ENCODE measurements at places on chromosomes 4 and X.

DNA sequence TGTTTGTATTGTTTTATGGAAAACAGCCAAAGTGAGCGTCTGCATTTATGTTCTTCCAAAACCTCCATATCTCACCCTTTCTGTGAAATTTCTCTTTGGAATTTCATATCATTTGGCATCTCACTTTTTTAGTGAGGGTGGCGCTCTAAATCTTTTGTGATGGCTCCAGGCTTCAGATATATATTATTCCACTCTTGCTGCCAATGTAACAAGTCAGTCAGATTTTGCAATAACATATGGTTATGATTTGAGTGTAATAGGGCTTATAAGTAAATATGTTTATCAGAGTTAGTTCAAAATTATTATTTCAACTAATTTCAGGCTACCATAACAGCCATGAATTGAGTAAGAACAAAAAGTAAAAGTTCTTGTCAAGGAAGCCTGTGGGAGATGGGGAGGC, 314.7 kb downstream of the PDGFC start:
- DNase-seq: no peak

- DNase-seq: no peak
These were observed 61.0 kb downstream of the HPRT1 start for GRCh38 chrX:134520860-134521390.

- DNase-seq: no peak
These were observed 17.0 kb upstream of the MAGED1 start for GRCh38 chrX:51876441-51876840.

- no peak for DNase-seq
These were observed 216.2 kb downstream of the CEP135 start for GRCh38 chr4:56164907-56165306.

GRCh38 chrX:116873671-116874070, 410.9 kb upstream of the CT83 start:
- DNase-seq: no peak

GRCh38 chr4:91113130-91113706, 986.0 kb downstream of the CCSER1 start:
- no peak for DNase-seq

DNA sequence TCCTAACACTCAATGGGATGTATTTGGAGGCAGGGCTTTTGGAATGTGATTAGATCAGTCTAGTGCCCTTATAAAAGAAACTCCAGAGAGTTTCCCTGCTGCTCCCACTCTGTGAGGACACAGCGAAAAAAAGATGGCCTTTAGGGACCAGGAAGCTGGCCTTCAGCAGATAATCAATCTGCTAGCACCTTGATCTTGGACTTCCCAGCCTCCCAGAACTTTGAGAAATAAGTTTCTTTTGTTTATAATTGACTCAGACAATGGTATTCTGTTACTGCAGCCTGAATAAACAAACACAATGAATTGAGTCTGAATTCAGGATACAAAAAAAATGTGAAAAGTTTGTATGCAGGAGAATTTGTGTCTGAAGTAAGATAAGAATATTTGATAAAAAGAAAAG, 842.1 kb downstream of the FSTL5 start:
- no peak for DNase-seq

GRCh38 chrX:24099394-24099793, 44.6 kb downstream of the EIF2S3 start:
- no peak for DNase-seq

DNA sequence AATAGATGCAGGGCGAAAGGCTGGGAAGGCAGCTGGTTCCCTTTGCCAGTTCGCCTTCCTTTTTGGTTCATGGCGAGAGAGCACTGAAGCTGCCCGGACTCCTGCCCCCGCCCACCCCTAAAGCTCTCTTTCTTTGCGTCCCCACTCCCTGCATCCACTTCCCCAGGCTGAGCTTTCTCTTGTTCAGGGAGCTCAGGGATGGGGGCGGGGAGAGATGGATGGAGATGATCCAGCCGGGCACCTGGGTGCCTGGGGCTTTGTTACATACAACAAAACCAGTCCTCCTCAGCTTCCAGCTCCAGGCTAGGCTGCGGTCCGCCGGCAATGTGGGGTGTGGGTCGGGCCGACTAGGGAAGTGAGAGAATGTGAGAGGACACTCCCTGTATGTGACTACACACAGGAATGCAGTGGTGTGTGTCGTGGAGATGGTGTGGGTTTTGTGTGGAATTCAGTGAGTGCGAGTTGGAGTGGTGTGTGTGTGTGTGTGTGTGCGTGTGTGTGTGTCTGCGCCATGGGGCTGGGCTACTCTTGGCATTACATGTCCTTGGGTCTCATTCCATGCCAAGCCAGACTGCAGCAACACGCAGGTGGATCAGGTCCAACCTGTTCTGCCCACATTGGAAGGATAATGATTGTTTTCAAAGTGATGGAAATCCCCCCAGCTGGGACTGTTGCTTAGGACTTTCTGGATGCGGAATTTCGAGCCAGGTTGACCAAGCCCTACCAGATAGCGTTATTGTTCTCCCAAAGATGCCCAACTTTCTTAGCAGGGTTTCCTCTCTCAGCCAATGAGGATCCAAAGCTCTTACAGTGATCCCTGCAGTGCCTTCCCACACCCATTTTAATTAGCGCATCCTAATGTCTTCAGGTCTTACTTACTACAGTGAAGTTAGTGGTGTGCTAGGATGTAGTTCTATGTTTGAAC, 149.4 kb upstream of the CHRDL1 start:
- no peak for DNase-seq

- no peak for DNase-seq
These were observed 172.3 kb upstream of the C1QTNF7 start for GRCh38 chr4:15255537-15255936.

DNA sequence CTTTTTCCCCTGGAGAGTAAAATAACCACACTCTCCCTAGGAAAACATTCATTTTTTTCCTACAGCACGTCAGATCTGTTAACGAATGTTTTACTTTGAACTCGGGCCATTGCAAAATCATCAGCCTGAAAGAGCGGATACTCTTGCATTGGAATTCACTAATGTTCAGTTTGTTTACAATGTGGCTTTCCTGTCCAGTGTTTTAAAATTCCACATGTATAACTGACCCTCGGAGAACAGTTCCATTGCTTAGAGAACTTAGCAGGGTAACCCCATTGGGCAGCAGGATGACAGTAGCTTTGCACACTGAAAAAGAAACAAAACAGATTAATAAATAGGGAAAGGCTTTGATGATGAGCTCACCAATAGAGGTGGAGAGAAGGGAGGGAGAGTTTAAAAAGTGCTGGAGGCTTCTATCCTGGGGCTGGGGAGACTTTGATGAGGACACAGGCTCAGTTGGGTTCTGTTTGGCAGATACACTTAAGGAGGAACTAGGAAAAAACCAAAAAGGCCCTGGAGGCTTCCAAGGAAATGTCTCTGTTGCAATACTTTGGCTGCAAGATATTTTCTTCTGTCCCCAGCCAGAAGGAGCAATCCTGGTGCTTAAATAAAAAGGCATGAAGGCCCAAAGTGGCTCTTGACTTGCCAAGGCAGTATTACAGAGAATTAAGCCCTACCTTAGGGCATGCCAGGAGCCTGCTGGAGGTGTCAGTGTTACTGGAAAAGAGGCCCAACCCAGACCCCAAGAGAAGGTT, 143.1 kb downstream of the ARSF start:
- DNase-seq: no peak
